Psoas muscle (tissue), 8 donors: ENCODE measurements at places on chromosomes 6 and 20.

DNA sequence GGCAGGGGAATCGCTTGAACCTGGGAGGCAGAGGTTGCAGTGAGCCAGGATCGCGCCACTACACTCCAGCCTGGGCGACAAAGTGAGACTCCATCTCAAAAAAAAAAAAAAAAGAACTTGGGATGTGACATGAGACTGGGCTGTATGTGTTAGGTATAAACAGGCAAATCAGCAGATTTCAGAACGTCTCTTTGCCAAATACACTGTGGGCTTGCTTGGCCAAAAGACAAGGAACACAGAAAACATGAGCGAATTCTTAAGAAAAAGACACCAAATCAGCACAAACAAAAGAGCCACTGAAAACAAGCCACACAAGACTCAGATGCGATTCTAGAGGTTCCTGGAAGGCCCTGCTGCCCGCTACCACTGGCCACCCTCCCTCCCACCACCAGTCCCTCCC is 12.5 kb downstream of the ETV7 start:
- no peaks in the 10 kb centered on the region for H3K4me1 ChIP-seq
- no peaks in the 10 kb centered on the region for H3K27me3 ChIP-seq
- no peaks in the 10 kb centered on the region for H3K36me3 ChIP-seq
- DNase-seq: no peak
- H3K27ac ChIP-seq: no peak overlapping the region

DNA sequence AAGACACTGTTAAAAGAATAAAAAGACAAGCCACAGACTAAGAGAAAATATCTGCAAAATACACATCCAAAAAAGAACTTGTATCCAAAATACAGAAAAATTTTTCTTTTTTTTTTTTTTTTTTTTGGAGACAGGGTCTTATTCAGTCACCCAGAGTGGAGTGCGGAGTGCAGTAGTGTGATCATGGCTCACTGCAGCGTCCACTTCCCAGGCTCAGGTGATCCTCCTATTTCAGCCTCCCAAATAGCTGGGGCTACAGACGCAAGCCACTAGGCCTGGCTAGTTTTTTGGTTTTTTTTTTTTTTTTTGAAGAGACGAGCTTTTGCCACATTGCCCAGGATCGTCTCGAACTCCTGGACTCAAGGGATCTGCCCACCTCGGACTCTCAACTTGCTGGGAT is 3.1 kb downstream of the ZUP1 start:
- H3K4me1 ChIP-seq: peaks cover 18% of the 10 kb centered on the region
- no peak for DNase-seq
- no peaks in the 10 kb centered on the region for H3K36me3 ChIP-seq
- H3K4me3 ChIP-seq: no peak overlapping the region
- no peak overlapping the region for H3K27ac ChIP-seq
- no peaks in the 10 kb centered on the region for H3K27me3 ChIP-seq

GRCh38 chr6:84976526-84977362 is 212.3 kb upstream of the TBX18 start:
- H3K36me3 ChIP-seq: no peaks in the 10 kb centered on the region
- no peak overlapping the region for H3K27ac ChIP-seq
- H3K4me3 ChIP-seq: no peak overlapping the region
- no peak for DNase-seq

DNA sequence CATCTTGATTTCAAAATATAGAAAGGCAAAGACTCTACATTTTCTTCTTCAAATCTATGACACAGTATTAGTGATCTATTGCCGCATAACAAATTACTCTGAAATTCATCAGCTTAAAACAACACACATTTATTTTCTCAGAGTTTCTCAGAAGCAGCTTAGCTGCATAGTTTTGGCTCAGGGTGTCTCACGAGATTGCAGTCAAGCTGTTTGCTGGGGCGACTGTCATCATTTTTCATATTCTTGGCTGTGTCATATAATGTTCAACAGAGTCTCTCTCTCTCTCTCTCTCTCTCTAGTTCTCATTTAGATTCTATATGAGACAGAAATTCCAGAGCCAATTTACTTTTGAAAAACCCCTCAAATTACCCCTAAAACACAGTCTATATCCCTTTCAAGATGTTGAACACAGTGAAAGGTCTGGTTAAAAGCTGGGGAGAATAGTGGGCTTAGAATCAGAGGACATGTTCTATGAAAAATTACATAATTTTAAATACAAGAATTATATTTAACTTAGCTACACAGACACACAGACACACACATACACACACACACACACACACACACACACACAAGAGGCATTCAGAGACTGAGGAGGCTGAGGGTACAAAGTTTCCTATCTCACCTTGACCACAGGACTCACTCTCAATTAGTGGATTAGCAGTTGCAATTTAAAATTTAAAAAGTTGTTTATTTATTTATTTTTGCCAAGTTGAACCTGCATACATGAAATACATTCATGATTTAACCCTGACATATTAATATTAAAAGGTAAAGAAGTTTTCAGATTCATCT is 86.7 kb downstream of the MKKS start:
- no peaks in the 10 kb centered on the region for H3K4me1 ChIP-seq
- no peak overlapping the region for H3K27ac ChIP-seq
- DNase-seq: no peak
- H3K27me3 ChIP-seq: no peaks in the 10 kb centered on the region

- H3K27ac ChIP-seq: peak overlapping the region; percentile 53
- DNase-seq: no peak
- H3K4me3 ChIP-seq: no peak overlapping the region
- no peaks in the 10 kb centered on the region for H3K27me3 ChIP-seq
- no peaks in the 10 kb centered on the region for H3K36me3 ChIP-seq
Measured at GRCh38 chr20:37315452-37316110, 26.1 kb downstream of the MANBAL start.

DNA sequence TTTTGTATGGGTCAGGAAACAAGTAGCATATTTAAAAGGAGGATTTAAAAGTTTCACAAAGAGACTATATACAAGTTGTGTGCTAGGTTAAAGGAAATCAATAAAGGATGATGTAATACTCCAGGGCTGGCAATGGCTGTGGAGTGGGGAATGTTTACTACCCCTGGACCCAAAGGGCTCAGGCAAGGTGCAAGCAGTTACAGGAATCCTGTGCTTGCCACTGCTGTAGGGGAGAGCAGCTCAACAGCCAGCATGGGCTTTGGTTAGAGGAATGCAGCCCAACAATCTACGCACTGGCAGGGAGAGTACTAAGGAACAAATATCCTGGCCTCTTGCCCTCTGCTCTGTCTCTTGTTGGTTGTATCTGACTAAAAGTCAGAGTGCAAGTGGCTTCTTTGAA is 1642.2 kb downstream of the KHDRBS2 start:
- H3K27me3 ChIP-seq: no peaks in the 10 kb centered on the region
- H3K27ac ChIP-seq: no peak overlapping the region
- no peaks in the 10 kb centered on the region for H3K36me3 ChIP-seq
- H3K4me1 ChIP-seq: no peaks in the 10 kb centered on the region

DNA sequence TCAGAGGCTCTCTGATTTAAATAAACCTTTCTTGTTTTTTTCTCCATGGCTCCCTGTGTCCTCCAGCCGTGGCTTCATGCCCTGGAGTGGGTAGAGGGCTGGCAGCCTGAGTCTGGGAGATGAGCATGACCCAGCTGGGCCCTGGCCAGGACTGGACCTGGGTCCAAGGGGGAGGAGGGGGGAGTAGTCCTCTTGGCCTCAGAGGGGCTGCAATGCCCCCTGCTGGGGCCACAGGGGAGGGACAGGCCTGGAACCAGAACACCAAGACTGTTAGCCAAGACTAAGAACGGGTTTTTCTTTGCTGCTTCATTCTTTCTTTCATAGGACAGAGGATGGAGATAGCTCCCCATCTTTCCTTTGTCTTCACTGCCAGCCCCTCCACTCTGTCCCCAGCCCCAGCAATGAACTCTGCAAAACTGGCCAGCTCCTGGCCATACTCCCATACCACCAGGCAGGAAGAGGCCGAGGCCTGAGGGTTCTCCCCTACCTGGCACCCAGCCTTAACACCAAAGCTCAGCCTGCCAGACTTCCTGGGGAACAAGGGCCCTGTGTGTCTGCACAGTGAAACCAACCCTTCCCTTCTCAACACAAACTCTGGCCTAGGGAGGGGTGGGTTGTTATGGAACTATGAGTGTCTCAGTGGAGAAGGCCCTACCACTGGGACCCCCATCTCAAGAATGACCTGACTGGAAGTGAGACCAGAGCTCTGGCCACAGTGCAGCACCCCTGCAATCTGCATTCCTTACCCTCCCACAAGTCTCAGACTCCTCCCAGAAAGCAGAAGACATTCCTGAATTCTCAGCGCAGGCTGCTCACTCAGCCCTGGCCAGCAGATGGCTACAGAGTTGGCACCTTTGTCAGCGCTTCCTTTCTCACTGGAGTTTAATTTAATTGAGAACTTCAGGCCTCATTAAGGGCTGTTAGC is 11.0 kb downstream of the SLC29A1 start:
- peak; percentile 96 for DNase-seq
- peaks cover 51% of the 10 kb centered on the region for H3K4me1 ChIP-seq
- H3K36me3 ChIP-seq: peaks cover 2% of the 10 kb centered on the region
- H3K27ac ChIP-seq: peak overlapping the region; percentile 96
- H3K27me3 ChIP-seq: no peaks in the 10 kb centered on the region

GRCh38 chr6:30885999-30886896 is 1.9 kb downstream of the DDR1 start:
- peaks cover 32% of the 10 kb centered on the region for H3K36me3 ChIP-seq
- peak overlapping the region; percentile 78 for H3K4me3 ChIP-seq
- peak overlapping the region; percentile 93 for H3K27ac ChIP-seq

- H3K4me1 ChIP-seq: no peaks in the 10 kb centered on the region
- H3K27me3 ChIP-seq: no peaks in the 10 kb centered on the region
- H3K4me3 ChIP-seq: no peak overlapping the region
- H3K27ac ChIP-seq: no peak overlapping the region
- no peaks in the 10 kb centered on the region for H3K36me3 ChIP-seq
- no peak for DNase-seq
Measured at GRCh38 chr6:105867821-105868220, 218.3 kb upstream of the PRDM1 start.

- DNase-seq: peak; percentile 72
- H3K4me3 ChIP-seq: peak overlapping the region; percentile 19
- no peaks in the 10 kb centered on the region for H3K36me3 ChIP-seq
Measured at GRCh38 chr6:149895833-149896271, 2.1 kb downstream of the RAET1E start.

- DNase-seq: no peak
- H3K27ac ChIP-seq: no peak overlapping the region
- no peaks in the 10 kb centered on the region for H3K27me3 ChIP-seq
Measured at GRCh38 chr6:20178327-20178726, 33.9 kb downstream of the MBOAT1 start.

- no peak overlapping the region for H3K4me3 ChIP-seq
- H3K27me3 ChIP-seq: no peaks in the 10 kb centered on the region
- no peak for DNase-seq
- H3K27ac ChIP-seq: no peak overlapping the region
- no peaks in the 10 kb centered on the region for H3K4me1 ChIP-seq
Measured at GRCh38 chr6:64694356-64694755, 1012.7 kb downstream of the EYS start.
